ENCODE measurements at places on chromosomes 1 and 21.

GRCh38 chr1:172529304-172529703 is 3.6 kb upstream of the SUCO start:
- no peak for DNase-seq

DNA sequence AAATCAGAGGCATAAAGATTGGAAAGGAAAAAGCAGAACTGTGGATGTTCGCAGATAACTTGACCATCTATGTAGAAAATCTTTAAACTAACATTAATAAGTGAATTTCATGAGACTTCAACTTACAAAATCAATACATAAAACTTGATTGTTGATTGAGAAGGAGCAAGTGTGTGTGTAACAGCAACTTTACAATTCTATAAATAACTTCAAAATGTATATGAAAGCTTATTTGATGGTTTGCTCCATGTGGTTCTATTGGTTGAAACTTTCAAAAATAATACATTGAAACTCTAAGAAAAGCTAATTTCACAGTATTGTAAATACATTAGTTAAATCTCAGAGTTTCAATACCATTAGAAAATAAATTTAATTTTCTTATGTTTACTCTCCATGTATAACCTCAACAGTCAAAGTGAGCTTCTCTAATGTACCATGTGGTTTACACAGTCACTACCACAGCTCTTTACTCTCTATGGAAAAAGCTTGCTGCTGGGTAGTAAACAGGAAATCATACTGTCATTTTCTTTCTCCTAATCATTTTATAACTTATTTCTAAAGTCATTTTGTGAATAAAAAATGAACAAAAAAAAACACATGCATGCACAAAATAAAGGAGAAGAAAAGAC is 12.0 kb downstream of the AKT3 start:
- no peak for DNase-seq

DNA sequence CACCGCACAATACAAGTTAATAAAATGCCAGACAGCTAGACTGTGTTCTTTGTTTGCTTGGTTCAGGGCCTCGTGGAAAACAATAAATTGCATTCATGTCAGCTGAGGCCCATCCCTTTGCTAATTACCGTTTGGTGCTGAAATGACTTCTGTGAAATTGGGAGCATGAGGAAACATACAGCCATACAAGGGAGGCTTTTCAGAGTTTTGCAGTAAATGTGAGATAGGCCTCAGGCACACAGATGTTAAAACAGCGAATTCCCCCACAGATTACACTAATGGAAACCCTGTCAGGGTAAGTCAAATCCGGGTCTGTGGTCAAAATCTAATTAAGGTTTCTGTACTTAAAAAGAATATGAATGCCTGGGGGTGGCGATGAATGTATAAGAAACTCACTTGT is 173.5 kb upstream of the LMO4 start:
- no peak for DNase-seq

GRCh38 chr1:3774276-3774945 is 1.9 kb downstream of the SMIM1 start:
- no peak for DNase-seq

GRCh38 chr1:150601540-150601939 is 22.1 kb upstream of the MCL1 start:
- DNase-seq = no peak

- no peak for DNase-seq
Measured at GRCh38 chr1:66341446-66342089, 192.4 kb upstream of the SGIP1 start.

GRCh38 chr1:100347009-100347966 is 5.0 kb upstream of the CDC14A start:
- DNase-seq = no peak

DNA sequence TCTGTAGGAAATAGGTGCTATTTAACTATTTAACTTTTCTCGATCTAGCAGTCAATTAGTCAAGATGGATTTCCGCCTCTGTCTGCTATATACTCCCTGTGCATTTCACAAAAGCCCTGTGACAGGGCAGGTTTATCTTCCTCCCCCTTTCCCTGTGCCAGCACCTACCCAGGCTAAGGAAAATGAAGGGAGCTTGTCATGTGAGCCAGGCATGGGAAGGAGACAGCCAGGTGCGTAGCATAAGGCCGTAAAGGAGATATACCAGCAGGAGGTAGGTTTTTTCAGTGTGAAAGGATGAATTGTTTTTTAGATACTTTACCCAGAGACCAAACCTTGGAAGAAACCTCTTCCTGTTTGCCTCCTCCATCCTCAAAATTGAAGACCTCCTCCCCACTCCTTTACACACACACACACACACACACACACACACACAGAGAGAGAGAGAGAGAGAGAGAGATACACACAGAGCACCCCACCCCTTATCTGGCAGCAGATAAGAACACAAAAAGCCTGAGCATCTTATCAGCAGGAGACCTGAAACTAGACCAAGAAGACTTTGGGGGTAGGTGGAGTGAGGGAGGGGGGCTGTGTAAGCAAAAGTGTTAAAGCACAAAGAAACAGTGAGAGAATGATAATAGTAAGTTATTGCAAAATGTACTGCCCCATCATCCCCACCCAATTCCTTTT is 12.0 kb upstream of the TARBP1 start:
- no peak for DNase-seq

DNA sequence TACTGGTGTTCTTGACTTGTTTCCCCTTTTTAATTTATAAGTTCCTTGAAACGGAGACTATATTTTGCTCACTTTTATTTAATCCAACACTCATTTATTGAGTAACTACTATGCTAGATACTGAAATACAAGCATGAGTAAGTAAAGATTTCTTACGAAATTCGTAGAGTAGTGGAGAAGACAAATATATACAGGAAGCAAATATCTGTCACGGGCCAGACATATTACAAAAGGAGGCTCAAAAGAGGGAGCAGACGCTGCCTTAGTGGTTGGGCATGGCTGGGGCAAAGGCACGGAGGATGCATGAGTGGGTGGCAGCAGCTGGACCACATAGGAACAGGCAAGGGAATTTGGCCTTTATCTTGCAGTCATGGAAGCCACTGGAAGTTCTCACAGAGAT is 6.8 kb downstream of the NCF2 start:
- no peak for DNase-seq

GRCh38 chr21:41317458-41317857 is 857 bp downstream of the FAM3B start:
- DNase-seq = no peak

DNA sequence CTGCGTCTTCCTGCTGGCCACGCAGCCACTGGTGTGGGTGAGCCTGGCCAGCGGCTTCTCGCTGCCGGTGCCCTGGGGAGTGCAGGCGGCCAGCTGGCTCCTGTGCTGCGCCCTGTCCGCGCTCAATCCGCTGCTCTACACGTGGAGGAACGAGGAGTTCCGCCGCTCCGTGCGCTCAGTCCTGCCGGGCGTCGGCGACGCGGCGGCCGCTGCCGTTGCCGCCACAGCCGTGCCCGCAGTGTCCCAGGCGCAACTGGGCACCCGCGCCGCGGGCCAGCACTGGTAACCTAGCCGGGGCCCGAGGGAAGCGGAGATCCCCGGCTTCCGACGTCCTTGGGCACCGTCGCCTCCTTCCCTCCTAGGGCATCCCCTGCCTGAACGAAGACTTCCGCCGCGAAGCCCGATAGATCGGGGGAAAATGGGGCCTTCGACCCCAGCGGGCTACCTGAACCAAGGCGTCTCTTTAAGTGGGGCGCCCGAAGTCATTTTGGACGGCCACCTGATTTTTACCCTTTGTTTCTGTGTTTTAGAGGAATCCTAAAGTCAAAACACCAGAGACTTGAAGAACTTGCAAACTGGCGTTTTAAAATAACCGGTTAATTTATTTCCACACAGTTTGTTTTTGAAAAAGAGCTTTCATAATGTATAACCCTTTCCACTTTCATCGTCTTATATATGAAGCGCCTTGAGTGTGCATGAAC is 2.0 kb downstream of the GPR88 start:
- DNase-seq = peak; percentile 59

DNA sequence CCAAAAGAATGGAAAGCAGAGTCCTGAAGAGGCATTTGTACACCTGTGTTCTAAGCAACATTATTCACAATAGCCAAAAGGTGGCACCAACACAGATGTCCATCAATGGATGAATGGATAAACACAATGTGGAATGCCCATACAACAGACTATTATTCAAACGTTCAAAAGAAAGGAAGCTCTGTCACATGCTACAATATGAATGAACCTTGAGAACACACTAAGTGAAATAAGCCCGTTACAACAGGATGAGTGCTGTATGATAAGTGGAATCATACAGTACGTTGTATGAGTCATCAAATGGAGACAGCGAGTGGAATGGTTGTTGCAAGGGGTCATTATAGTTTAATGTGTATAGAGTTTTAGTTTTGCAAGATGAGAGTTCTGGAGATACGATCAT is 80.1 kb downstream of the SH3BGR start:
- DNase-seq = no peak

DNA sequence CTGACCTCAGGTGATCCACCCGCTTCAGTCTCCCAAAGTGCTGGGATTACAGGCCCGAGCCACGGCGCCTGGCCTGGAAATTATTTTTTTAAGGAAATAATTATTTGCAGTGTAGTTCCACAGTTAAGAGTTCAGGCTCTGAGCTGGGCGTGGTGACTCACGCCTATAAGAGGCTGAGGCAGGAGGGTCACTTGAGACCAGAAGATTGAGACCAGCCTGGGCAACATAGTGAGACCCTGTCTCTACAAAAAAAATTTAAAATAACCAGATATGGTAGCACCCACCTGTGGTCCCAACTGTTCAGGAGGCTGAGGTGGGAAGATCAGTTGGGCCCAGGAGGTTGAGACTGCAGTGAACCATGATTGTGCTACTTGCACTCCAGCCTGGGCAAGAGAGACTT is 13.9 kb downstream of the H3-3A start:
- DNase-seq = no peak

DNA sequence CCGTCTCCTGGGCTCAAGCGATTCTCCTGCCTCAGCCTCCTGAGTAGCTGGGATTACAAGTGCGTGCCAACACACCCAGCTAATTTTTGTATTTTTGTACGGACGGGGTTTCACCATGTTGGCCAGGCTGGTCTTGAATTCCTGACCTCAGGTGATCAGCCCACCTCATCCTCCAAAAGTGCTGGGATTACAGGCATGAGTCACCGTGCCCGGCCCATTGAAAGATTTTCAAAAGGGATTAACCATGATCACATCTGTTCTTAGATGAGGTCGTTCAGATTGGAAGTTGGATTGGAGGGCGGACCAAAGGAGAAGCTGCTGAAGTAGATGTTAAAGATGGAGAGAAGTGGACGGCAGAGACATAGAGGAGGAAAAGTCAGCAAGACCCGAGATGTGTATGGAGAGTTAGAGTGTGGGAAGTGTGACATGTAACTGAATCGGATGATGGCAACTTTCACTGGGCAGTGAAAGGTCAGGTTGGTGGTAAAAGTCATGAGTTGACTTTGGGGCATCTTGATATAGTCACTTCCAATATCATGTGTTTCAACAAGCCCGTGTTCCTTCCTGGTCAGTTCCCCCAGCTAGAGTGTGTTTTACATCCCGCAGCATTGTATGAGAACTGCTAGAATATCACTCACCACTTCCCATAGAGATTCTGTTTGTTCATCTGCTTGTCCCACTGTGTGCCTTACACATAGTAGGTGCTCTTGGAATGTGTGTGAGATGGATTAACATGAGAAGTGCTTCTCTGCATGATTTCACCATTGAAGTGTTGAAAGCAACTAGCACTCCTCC is 54.4 kb upstream of the TINAGL1 start:
- peak; percentile 50 for DNase-seq

DNA sequence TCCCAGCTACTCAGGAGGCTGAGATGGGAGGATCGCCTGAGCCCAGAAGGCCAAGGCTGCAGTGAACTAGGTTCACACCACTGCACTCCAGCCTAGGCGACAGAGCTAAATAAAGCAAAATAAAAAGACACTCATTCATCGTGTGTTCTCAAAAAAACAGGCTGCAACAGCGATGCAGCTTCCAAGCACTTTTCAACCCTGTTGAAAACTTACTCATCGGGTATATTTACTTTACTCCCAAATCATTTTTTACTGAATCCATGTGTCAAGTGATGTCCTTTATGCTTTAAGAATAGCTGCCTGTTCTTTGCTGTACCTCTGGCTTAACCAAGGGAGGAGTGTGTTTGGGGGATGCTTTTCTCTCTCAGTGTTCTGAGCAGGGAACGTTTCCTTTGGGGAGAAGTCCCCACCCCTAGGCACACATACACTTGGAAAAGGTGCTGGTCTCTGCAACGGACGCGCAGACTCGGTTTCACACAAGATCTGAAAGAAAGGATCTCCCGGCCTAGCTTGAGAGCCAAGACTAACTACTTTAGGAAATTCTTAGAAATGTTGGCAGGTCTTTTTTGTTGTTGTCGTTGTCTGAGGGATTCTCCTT is 1.4 kb downstream of the MAP1LC3C start:
- DNase-seq = no peak

- DNase-seq = no peak
Measured at GRCh38 chr1:216314379-216315095, 108.7 kb downstream of the USH2A start.

GRCh38 chr1:59266927-59267293 is 30.0 kb upstream of the FGGY start:
- DNase-seq = peak; percentile 39

GRCh38 chr1:91777630-91778300 is 108.2 kb downstream of the TGFBR3 start:
- DNase-seq = no peak

- DNase-seq = no peak
Measured at GRCh38 chr21:29359718-29360117, 61.0 kb downstream of the BACH1 start.
